ENCODE measurements at places on chromosomes 12 and 14. TPM values are rescaled to one million over a fixed set of nuclear protein-coding genes. Genes with fewer than 3 reads are reported as not detected.
A peak's percentile ranks its signal among the peaks of the same experiment; 100 is the strongest.

Gene ABCC9
- total RNA-seq, result not detected

- DNase-seq, result no peak
Observed at GRCh38 chr12:73547421-73547820, 990.2 kb upstream of the ATXN7L3B start.

GRCh38 chr12:28172434-28173030 lies 17.7 kb upstream of the CCDC91 start:
- peak; percentile 73 for DNase-seq

GRCh38 chr12:121278169-121279070 lies 18.1 kb downstream of the CAMKK2 start:
- DNase-seq, result no peak

DNA sequence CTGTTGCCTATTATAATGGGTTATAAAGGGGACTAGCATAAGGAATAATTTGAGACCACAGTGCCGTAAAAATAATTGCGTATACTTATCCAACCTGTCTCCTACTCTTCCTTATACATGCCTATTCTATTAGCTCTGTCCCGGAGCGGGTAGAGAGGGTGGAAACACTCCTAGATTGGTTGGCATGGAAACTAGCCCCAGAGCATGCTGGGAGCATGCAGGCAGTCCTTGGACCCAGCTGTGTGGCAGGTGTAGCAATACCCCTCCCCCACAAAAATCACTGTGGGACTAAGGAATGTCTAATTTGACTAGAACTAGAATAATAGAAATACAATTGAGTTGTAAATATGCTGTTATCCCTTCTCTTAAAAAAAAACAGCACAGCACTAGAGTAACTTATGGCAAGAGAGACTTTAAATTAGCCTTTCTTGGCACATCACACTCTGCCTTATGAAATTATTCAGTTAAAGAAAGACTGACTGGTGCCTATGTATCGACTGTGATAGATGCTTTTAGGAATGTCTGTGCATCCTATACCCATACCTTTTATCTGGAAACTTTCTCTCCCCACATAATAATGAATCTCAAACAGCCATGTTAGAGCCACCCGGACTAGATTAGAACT lies 244.0 kb upstream of the DAAM1 start:
- DNase-seq, result no peak

GRCh38 chr14:34228650-34228976 lies 233.4 kb downstream of the SPTSSA start:
- no peak for DNase-seq

GRCh38 chr14:23610090-23610814 lies 25.9 kb upstream of the DHRS2 start:
- DNase-seq, result no peak

Gene BMP4
- total RNA-seq, result 45.1 TPM

GRCh38 chr12:130424858-130425697 lies 87.4 kb downstream of the PIWIL1 start:
- no peak for DNase-seq

Gene ERBB3
- total RNA-seq, result 0.37 TPM

Gene PRR4
- total RNA-seq, result not detected
